Renal cortical epithelial cell (primary cell): ENCODE measurements at places on chromosomes 4 and X. TPM values are rescaled to one million over a fixed set of nuclear protein-coding genes. Genes with fewer than 3 reads are reported as not detected.

BCORL1 gene
- total RNA-seq = 0.69 and 9.4 TPM in 2 replicates

CD38 gene
- total RNA-seq = 0.52 TPM in 1 of 2 replicates, not detected in the other

- DNase-seq = no peak
These were observed 112.8 kb upstream of the LRPAP1 start for GRCh38 chr4:3644849-3645627.

- DNase-seq = peak; percentile 72
These were observed 45.4 kb upstream of the TRPC5OS start for GRCh38 chrX:111830571-111830970.
